ENCODE measurements at places on chromosomes 7 and 10. TPM values are rescaled to one million over a fixed set of nuclear protein-coding genes. Genes with fewer than 3 reads are reported as not detected.

The ZNF804B gene
- total RNA-seq, result not detected

The PILRB gene
- 88.0 TPM for total RNA-seq

The FAM13C gene
- total RNA-seq, result not detected

The DYNC1I1 gene
- total RNA-seq, result not detected

The C10orf53 gene
- not detected for total RNA-seq

The KNDC1 gene
- total RNA-seq, result 1.1 TPM

The RNLS gene
- total RNA-seq, result 1.6 TPM

The SEMA3D gene
- total RNA-seq, result not detected

The TMEM184A gene
- total RNA-seq, result not detected

The PAX2 gene
- not detected for total RNA-seq

The RAPGEF5 gene
- not detected for total RNA-seq

The CHAT gene
- not detected for total RNA-seq

The ZNF786 gene
- total RNA-seq, result 6.3 TPM

The DDC gene
- total RNA-seq, result not detected

The TCF7L2 gene
- 1.8 TPM for total RNA-seq

The RGR gene
- not detected for total RNA-seq

The APBB1IP gene
- total RNA-seq, result 86.4 TPM

The FKBP9 gene
- total RNA-seq, result not detected

The GPR26 gene
- total RNA-seq, result not detected

The ZNF398 gene
- 14.4 TPM for total RNA-seq

The NOS3 gene
- 10.7 TPM for total RNA-seq

The H2BK1 gene
- total RNA-seq, result 3.8 TPM

The GHRHR gene
- total RNA-seq, result not detected

The WDR86 gene
- total RNA-seq, result 4.8 TPM

The AKR1D1 gene
- not detected for total RNA-seq

The LIPN gene
- 0.44 TPM for total RNA-seq

The CNPY4 gene
- 20.7 TPM for total RNA-seq

The ASB15 gene
- not detected for total RNA-seq

The ANKRD30A gene
- not detected for total RNA-seq

The NEURL1 gene
- total RNA-seq, result 1.1 TPM

The VGF gene
- total RNA-seq, result not detected

The CYP2C8 gene
- not detected for total RNA-seq

The FXYD4 gene
- not detected for total RNA-seq

The LRRC4 gene
- total RNA-seq, result not detected

The GATA3 gene
- 182 TPM for total RNA-seq

The PLCE1 gene
- total RNA-seq, result not detected

The COL1A2 gene
- total RNA-seq, result not detected

The GNAT3 gene
- total RNA-seq, result not detected

The METTL27 gene
- 2.9 TPM for total RNA-seq

The UPK3B gene
- 8.4 TPM for total RNA-seq

The TMEM270 gene
- total RNA-seq, result not detected

The AGR2 gene
- total RNA-seq, result not detected

The NAMPT gene
- total RNA-seq, result 453 TPM

The NPSR1 gene
- total RNA-seq, result not detected

The PIK3CG gene
- 35.4 TPM for total RNA-seq

The UNC5B gene
- 0.07 TPM for total RNA-seq

The LEP gene
- not detected for total RNA-seq

The GPR15LG gene
- not detected for total RNA-seq

All from CD4-positive, CD25-positive, alpha-beta regulatory T cell (primary cell).